ENCODE measurements at places on chromosomes 4 and X. TPM values are rescaled to one million over a fixed set of nuclear protein-coding genes. Genes with fewer than 3 reads are reported as not detected.

The YY2 gene
- total RNA-seq, result 1.4 TPM

The ASB11 gene
- total RNA-seq, result not detected

- no peak overlapping the region for H3K27ac ChIP-seq
- no peak for DNase-seq
- peaks cover 2% of the 10 kb centered on the region for H3K4me1 ChIP-seq
- no peaks in the 10 kb centered on the region for H3K27me3 ChIP-seq
- H3K4me3 ChIP-seq, result no peak overlapping the region
Observed at GRCh38 chr4:131348263-131348662, 1800.8 kb upstream of the PCDH10 start.

DNA sequence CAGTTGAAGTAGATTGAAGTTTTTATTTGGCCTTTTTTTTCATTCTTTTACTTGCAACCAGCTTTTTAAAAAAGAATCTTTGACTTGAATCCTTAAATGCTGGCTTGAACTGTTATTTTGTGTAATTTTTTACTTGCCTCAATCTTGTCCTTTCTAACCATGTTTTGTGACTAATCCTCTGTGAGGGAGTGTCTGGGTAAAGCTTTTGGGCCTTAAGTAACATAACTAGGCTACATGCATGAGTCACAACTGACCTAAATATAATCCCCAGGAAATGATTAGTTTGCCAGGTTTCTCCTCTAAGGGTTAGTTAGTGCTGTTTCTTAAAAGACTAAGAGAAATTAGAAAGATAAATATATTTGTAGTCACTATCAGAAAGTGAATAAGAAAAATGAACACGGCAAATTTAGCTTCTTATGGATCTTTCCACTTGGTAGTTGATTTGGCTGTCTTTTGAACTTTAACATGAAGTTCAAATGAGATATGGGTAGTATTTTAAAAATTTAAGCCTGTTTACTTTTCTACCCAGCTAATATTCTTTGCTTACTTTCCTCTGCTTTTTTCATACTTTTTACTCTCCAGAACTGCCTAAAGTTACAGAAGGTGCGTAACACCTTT, 13.0 kb downstream of the EXOC1 start:
- no peak for DNase-seq
- peaks cover 3% of the 10 kb centered on the region for H3K4me1 ChIP-seq
- H3K36me3 ChIP-seq, result peaks cover 15% of the 10 kb centered on the region
- no peak overlapping the region for H3K4me3 ChIP-seq

The FOXR2 gene
- total RNA-seq, result not detected

DNA sequence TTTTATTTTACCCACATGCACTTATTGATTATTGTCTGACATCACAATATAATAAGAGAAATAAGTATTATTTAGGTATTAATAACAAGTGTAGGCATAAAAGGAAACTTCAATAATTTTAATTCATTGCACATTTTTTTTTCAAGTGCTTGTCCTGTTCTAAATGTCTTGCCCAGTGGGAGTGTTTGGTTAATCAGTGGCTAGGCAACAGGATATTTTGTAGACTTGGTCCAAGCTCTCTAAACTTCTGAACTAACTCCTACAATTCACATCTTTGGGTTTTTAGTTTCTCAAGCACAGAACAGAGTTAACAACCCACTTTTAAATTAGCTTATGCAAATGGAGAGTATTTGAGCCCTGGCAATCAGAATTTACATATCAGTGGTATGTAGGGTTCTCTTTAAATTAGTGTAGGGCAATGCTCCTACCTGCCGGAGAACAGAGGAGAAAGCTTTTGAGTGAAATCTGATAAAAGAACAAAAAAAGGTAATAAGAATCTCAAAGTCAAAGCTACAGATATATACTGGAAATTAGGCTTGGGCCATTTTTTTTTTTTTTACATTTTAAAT, 353.5 kb downstream of the ADGRL3 start:
- H3K4me3 ChIP-seq, result no peak overlapping the region
- H3K27ac ChIP-seq, result no peak overlapping the region
- no peak for DNase-seq
- no peaks in the 10 kb centered on the region for H3K27me3 ChIP-seq
- H3K4me1 ChIP-seq, result no peaks in the 10 kb centered on the region

The DNAAF6 gene
- total RNA-seq, result not detected

The STARD8 gene
- 0.86 TPM for total RNA-seq

DNA sequence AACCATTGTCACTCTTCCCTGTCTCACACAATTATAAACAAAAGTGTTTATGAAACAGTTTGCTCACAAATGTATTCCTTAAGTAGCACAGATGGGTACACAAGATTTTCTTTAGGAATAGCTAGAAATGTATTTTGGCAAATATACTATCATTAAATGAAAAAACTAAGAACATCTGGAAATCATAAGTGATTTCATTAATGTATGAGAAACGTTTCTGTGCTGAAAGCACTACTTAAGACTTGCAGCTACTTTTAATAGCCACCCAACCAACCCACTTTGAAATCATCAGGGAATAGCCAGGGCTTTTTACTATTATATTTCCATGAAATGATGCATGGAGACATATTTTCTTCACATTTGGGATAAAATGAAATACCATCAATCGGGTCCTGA, 62.3 kb upstream of the NAP1L5 start:
- H3K27me3 ChIP-seq, result peaks cover 5% of the 10 kb centered on the region
- DNase-seq, result no peak
- H3K4me1 ChIP-seq, result peaks cover 4% of the 10 kb centered on the region
- no peaks in the 10 kb centered on the region for H3K36me3 ChIP-seq
- H3K27ac ChIP-seq, result no peak overlapping the region
- H3K4me3 ChIP-seq, result no peak overlapping the region

The EDA2R gene
- total RNA-seq, result 2.6 TPM

Measured in activated naive CD8-positive, alpha-beta T cell treated with anti-CD3 and anti-CD28 coated beads, Interleukin-2, amount 10 ng/mL, durations not matched to agents 7 days and 5 days (primary cell).